Left lobe of liver (tissue), 2 donors: ENCODE measurements at places on chromosomes 1 and 21. TPM values are rescaled to one million over a fixed set of nuclear protein-coding genes. Genes with fewer than 3 reads are reported as not detected.

Gene C1QA
- total RNA-seq = 65.3 TPM

Gene CYB561D1
- 3.3 TPM for total RNA-seq

Gene TMCO1
- total RNA-seq = 71.0 TPM

Gene CREG1
- total RNA-seq = 89.7 TPM

Gene MRPL20
- total RNA-seq = 52.9 TPM

Gene KANK4
- 2.4 TPM for total RNA-seq

Gene SERPINC1
- total RNA-seq = 2,515 TPM

Gene UBL4B
- total RNA-seq = not detected

Gene PLD5
- not detected for total RNA-seq

Gene NR1I3
- total RNA-seq = 158 TPM

Gene C4BPB
- total RNA-seq = 223 TPM

- DNase-seq = no peak
These were observed 224.3 kb upstream of the FGGY start for GRCh38 chr1:59072583-59072947.

DNA sequence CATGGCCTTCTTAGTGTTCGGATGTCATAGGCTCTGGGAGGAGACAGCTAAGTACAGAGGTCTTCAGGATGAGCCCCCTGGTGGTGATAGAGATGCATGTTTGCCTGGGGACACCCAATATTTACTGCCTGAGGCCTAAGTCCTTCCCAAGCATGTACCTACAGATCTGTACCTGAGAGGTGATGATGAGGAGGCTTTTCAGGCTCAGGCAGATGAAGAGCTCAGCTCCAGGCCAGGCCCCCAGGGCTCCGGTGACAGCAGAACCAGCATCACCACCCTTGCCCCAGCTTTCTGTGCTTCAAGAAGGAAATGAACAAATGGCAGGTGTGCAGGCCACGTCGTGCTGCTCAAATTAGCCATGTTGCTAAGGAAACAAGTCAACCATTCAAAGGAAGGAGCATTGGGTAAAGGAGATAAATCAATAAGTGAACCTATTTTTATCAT lies 21.1 kb downstream of the CACNA1E start:
- no peak for DNase-seq

GRCh38 chr1:59697150-59697800 lies 117.5 kb upstream of the HOOK1 start:
- no peak for DNase-seq

DNA sequence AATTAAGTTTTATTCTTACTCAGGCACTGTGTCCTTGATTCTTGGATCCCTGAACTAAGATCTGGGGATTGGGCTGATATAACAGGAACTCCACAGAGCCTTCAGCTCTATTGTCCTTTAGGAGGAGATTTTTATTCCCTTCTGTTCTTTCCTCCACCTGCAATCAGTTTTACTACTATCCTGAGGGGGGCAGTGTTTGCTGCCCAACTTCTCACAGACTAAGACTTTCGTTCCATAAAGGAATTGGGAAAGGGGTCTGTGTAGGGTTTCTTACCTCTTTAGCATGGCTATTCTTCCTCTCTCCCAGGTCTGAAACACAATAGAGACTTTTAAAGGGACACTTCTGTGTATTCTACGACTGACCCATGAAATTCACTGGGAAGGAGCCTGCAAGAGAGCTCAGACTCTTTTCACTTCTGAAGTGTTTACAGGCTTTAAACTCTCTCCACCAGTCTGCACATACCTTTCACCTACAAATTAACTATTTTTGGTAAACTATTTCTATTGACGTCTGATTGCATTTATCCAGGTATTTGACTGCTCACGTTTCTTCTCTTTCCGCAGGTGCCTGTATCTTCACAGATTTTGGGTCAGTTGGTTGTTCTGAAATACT lies 103.3 kb upstream of the DEPDC1 start:
- no peak for DNase-seq

DNA sequence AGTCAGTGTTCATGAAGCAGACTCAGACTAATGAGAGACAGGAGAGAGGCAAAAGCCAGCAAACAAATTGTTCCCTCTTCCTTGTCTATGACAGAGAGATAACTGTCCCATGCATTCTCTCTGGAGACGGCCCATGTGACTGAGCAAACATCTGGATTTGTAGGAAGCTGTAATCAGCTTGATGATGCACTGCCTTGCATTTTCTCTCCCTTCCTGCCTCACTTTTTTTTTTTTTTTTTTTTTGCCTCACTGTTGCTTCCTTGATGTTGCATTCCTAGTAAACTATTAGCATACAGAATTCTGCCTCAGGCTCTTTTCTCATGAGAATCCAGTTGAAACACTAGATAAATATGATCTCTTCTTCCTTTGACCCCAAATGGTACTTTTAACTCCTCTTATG lies 134.5 kb downstream of the HHIPL2 start:
- DNase-seq = no peak

- no peak for DNase-seq
These were observed 152.5 kb downstream of the CDC7 start for GRCh38 chr1:91653183-91653582.

GRCh38 chr1:55968661-55969060 lies 610.7 kb downstream of the PLPP3 start:
- DNase-seq = no peak

GRCh38 chr1:94648225-94649007 lies 106.9 kb upstream of the F3 start:
- DNase-seq = no peak

DNA sequence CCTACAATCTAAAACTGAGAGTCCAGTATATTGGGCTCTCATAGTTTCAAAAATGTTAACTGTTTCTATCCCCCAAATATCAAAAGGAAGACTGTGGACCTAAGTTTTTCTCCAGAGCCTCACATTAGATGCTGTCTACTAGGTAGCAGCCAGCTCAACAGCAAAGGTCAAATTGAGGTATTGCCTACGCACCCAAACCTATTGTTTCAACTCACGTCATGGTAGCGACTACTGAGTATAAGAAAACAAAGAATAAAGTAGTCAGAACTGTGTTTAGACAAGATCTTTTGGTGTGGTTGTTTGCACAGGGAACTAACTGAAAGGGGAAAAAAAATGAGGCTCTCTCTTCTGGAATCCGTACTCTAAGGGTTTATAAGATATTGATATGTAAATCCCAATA lies 173.2 kb downstream of the LBR start:
- DNase-seq = no peak

- DNase-seq = no peak
These were observed 2015.8 kb downstream of the NCAM2 start for GRCh38 chr21:23014021-23014420.

- DNase-seq = no peak
These were observed 7.0 kb downstream of the EXTL1 start for GRCh38 chr1:26028490-26028980.

GRCh38 chr1:17674726-17675500 lies 80.2 kb upstream of the ACTL8 start:
- DNase-seq = no peak

- DNase-seq = no peak
These were observed 144.7 kb downstream of the RYR2 start for GRCh38 chr1:237186675-237187074.

DNA sequence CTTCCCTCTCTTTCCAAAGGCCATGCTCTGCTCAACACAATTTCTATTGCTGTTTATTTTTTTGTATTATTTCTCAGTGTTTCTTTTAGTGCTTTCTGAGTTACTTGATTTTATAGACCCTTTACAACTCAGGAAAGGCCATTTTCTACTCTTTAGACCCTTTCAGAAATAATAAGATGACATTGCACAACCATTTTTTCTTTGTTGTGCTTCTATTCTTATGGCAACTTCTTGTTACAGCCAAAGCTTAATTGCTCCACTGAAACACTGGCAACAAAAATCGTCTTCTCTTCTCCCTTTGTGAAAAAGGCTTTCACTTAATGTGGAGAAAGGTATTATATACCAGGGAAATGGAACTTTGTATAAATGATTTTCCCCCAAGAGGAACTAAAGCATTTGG lies 39.0 kb upstream of the SAMSN1 start:
- no peak for DNase-seq

DNA sequence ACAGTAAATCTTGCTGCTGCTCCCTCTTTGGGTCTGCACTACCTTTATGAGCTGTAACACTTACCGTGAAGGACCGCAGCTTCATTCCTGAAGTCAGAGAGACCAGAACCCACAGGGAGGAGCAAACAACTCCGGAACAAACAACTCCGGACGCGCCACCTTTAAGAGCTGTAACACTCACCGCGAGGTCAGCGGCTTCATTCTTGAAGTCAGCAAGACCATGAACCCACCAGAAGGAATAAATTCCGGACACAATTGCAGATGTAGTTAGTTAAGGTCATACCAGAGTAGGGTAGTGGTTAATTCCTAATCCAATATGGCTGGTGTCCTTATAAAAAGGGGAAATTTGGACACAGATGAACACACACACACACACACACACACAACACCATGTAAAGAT lies 37.7 kb downstream of the VTCN1 start:
- DNase-seq = no peak

- no peak for DNase-seq
These were observed 19.4 kb downstream of the ACOT7 start for GRCh38 chr1:6373961-6374720.

DNA sequence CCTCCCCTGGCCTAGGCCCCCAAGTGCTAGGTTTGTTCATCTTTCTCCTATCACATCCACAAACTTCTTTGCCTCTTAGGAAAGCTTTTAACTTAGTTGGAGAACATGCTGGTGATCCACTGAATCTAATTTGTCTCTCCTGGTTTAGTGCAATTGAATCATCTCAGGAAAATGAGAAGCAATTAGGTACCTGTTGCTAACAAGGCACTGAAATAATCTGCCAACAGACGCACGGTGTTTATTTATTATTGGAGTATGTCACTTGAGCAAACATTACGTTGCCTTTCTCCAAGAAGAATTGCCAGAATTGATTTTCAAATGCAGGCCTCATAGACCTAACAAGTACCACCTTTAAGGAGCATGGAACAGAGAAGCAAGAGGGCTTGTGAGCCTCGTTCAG lies 309.4 kb downstream of the NFIA start:
- no peak for DNase-seq

- peak; percentile 62 for DNase-seq
These were observed 520 bp downstream of the ZBTB17 start for GRCh38 chr1:15975358-15975804.

DNA sequence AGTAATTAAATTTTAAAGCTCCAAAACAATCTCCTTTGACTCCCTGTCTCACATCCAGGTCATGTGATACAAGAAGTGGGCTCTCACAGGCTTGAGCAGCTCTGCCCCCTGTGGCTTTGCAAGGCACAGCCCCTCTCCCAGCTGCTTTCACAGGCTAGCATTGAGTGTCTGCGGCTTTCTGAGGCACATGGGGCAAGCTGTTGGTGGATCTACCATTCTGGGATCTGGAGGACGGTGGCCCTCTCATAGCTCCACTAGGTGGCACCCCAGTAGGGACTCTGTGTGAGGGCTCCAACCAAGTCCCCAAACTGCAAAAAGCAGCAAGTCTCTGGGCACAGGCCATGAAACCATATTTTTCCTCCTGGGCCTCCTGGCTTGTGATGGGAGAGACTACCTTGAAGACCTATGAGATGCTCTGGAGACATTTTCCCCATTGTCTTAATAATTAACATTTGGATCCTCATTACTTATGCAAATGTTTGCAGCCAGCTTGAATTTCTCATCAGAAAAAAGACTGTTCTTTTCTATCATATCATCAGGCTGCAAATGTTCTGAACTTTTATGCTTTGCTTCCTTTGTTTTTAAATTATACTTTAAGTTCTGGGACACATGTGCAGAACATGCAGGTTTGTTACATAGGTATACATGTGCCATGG lies 554.1 kb upstream of the OLFM3 start:
- no peak for DNase-seq

DNA sequence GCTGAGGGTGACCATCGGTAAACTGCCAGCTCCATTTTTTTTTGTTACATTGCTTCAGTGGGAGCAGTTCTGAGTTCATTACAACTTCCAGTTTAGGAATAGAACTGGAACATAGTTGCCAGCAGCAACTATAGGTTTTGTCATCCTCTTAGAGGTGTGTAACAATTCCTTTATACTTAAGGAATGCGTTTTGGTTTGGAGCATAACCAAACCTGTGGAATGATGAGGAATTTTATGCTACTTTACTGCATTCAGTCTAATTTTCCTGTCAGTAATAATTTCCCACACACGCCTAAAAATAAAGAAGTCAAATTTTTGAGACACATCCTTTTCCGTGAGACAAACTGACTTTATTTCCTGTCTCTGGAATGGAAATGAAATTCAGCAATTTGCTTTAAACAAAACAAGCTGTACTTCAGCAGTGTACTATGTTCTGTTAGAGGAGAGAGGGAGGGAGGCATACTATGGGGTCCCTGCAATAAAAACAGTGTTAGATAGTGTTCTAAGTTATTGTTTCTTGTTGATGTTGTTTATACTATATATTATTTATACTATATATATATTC lies 4.8 kb upstream of the AMPD1 start:
- no peak for DNase-seq

DNA sequence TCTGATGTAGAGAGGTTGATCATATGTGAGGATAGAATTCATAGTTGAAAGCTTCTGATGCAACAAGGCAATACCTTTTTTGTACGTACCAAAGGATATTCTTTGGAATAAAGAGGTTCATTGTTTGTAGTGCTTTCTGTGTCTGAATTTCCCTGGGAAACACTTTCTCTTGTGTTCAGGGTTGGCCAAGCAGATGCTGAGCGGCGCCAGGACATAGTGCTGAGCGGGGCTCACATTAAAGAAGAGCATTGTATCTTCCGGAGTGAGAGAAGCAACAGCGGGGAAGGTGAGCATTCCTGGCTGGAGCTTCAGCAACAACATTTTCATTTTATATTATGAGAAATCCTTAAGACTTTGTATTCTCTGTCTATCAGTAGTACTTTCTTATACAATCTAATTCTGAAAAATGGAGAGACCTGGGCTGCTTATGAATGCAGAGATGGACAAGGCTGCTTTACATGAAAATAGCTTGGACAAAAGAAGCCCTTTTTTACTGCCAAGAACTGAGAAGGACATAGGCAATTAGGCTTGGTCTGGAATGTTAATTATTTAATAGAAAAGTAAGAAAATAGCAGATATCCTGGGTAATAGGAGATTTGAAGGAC lies 85.2 kb downstream of the KIF1B start:
- DNase-seq = no peak

GRCh38 chr1:219639876-219640577 lies 27.1 kb upstream of the ZC3H11B start:
- DNase-seq = no peak

DNA sequence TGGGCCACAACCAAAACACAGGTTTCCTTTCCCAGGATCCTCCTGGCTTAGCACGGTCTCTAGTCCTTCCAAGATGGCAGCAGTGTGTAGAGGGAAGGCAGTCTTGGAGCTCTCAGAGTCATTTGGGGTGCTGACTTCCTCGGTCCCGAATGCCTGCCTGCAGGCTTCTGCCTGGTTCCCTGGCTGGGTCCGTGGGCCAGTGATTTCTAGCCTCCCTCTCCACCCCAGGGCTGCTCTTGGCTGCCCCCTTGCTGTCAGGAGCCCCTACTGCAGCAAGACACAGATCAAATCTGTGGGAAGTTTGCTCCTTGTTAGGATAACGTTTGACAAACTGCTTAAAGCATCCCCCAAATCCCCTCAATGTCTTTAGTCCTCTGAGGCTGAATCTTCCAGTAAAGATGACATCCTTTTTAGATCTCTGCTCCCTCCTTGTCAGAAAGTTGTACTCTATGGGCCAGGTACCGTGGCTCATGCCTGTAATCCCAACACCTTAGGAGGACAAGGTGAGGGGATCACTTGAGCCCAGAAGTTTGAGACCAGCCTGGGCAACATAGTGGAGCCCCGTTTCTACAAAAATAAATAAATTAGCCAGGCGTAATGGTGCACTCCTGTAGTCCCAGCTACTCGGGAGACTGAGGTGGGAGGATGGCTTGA lies 272.5 kb downstream of the RRAGC start:
- peak; percentile 53 for DNase-seq

GRCh38 chr1:243748706-243749283 lies 101.2 kb downstream of the AKT3 start:
- DNase-seq = no peak

- DNase-seq = no peak
These were observed 2.5 kb downstream of the ZCCHC17 start for GRCh38 chr1:31299365-31299764.
